Panc1 (cell line): ENCODE measurements at places on chromosomes 11 and 22.

DNA sequence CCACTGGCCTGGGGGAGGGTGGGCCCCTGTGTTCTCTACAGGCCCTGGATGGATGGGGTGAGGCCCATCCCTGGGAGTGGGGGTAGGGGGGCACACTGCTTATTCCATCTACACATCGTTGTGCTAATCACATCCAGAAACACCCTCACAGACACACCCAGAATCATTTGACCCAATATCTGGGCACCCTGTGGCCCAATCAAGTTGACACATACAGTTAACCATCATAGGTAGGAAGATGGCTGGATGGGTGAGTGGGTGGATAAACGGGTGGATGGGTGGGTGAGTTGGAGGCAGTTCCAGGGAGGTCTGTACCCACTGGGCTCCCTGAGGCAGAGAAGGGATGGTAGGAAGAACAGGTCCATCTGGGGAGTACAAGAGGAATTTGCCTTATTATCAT lies 81.3 kb upstream of the LINC01488 start:
- DNase-seq: no peak

GRCh38 chr22:46454504-46455269 lies 82.7 kb downstream of the CELSR1 start:
- DNase-seq: peak; percentile 10

DNA sequence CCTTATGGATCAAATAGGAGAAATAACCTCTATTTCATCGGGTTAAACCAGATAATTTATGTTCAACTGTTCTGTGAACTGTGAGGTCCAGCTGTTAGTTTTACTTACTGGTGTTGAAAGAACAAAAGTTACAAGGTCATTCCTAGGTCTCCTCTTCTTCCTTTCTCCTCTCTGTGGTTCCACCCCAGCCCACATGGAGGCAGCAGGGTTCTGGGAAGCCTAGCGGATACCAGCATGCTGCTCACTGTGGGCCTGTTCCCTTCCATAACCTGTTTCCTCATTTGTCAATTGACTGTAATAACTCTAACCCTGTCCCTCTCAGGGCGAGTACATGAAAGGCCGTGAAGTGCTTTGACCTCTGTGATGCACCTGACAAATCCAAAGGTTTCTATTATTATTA lies 27.8 kb downstream of the RELT start:
- no peak for DNase-seq

- no peak for DNase-seq
These were observed 253.2 kb downstream of the ST3GAL4 start for GRCh38 chr11:126608658-126609057.

DNA sequence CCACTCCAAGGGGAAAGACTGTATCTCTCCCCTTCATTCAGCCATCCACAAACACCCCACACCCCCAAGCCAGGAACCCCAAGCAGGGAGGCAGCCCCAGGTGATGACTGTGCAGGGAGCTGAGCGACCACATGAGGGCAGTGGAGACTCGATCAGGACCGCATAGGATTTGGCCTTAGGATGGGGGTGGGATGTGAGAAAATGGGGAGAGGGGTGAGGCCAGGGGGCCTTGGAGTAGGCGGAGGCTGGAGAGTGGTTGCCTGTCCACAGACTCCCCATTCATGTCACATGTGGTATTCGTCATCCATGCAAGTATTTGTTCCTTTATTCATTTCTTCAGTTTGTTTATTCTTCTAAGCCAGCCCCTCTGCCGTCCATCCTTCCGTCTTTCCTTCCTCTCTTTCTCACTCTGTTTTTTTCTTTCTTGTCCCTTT lies 2.7 kb upstream of the RHOD start:
- no peak for DNase-seq

DNA sequence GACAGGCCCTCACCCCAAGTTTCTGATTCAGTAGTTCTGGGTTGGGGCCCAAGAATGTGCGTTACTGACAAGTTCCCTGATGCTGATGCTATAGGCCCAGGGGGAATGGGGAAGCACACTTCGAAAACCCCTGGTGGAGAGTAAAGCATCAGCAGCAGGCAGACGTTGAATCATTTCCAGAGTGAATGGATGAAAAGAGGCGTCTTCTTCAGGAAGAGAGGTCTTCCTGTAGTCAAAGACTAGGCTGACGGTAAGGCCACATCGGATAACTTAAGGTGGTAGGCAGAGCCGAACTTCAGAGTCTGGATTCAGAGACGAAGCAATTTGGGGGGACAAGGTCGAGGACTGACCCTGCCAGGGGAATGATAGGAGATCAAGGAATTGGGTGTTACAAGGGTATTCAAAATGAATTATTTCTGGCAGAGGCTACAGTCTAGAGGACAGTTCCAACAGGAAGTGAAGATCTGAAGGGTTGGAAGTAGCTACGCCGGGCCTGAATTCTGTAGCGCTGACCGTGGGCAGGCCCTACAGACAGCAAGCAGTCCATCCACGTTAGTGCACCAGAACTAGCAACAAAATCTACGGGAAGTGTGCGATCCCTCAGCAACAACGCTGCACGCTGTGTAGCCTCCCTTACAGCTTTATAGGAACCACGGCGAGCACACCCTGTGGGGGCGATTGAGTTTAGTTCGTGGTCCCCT lies 862 bp upstream of the CENATAC start:
- DNase-seq: no peak

- DNase-seq: no peak
These were observed 15.8 kb downstream of the JAML start for GRCh38 chr11:118209033-118209432.

DNA sequence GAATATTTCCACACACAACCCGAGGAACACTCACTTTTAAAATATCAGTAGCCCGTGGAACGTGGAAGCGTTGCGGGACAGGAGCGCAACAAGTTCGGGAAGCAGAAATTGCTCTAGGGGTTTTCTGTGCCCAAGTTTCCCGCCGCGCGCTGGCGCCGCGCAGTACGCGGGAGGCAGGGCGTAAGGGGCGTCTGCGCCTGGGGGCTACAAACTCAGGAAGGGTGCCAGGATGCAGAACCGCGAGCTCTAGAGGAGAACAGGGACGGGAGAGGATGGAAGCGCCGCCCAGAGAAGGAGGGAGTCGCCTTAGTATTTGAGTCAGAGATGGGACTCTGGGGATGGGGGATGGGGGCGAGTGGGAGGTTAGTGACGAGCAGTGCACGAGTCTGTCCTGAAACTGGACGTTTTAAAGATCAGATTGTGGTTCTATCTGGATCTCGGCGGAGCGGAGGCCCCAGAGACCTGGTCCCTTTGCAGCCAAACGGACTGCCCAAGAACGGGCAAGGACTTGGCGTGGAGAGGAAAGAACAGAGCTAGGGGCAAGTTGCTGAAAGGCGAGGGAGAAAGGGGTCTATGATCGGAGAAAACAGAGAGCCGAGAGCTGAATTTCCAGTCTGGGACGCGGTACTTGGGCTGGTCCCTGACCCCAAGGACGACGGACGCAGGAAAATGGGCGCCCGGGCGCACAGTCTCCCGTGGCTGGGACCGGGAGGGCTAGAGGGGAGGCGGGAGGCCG lies 4.7 kb downstream of the BSX start:
- no peak for DNase-seq

- no peak for DNase-seq
These were observed 62.5 kb upstream of the PPARA start for GRCh38 chr22:46087816-46088277.

- peak; percentile 25 for DNase-seq
These were observed 387.1 kb downstream of the SOX6 start for GRCh38 chr11:15969281-15969680.

DNA sequence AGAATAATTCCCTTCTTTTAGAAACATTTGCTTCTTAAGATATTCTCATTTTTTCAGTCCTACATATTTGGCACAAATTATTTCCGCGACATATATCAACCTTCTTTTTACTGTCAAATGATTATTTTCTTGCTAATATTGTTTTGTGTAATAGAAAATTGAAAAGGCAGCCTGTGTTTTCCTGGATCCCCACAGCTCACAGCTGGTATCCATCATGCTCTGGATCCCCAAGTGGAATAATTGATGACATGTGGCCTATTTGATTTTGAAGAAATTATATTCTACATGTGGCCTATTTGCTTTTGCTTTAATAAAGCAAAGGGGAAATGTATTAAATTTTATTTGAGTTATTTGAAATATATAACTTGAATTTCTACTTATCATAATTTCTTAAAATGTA lies 199.4 kb upstream of the LUZP2 start:
- no peak for DNase-seq

GRCh38 chr22:29716814-29717545 lies 2.8 kb upstream of the CABP7 start:
- no peak for DNase-seq

DNA sequence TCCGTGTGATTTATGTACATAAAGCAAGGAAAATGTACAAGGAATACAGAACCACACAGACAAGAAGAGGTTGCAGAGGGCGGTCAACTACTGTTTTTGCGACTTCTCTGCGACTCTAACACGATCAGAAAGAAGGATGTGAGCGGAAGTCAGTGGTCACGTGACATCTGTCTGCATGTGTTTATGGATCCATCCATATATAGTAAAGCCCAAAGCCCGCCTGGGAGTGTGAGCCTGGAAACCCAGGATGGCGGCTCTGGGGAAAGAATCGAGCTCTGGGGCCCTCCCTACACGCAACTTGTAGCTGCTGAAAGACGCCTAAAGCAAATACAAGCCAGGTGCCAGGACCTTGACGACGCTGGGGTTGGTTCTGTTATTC lies 8.8 kb downstream of the OSBPL5 start:
- no peak for DNase-seq

DNA sequence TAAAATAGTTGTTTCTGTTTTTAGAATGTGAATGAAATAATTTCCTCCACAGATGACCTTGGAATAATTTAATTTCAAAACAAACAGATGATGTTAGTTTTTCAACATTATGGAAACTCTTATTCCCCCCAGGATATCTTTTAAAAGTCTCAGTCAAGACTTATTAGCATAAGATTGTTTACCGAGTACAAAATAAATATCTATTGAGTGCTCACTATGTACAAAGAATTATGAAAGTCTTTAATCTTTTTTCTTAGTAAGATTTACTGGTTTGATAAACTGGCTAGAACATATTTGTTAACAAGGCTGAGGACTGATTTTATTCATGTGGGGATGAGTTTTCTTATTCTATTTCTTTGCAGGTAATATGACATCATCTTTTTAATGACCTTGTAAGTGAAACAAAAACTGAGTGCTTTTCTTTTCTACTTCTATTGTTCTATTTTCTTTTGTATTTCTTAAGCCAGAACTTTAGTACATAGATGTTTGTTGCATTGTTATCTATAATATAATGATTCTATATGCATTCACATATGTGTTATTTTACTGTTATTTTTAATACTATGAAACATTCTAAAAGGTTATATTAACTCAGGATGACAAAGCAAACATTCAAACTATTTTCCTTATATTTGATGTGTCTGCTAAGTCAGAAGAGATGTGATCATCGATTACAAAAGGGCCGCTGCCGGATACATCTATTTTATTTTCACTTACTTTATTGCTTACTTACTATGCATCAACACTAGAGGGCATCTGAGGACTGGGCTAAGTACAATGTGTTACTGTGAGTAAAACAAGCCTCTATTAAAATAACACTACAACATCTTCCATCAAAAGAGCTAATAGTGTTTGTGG lies 111.0 kb upstream of the ARHGAP42 start:
- DNase-seq: peak; percentile 20

- no peak for DNase-seq
These were observed 50.8 kb downstream of the ATG16L2 start for GRCh38 chr11:72864702-72865655.

DNA sequence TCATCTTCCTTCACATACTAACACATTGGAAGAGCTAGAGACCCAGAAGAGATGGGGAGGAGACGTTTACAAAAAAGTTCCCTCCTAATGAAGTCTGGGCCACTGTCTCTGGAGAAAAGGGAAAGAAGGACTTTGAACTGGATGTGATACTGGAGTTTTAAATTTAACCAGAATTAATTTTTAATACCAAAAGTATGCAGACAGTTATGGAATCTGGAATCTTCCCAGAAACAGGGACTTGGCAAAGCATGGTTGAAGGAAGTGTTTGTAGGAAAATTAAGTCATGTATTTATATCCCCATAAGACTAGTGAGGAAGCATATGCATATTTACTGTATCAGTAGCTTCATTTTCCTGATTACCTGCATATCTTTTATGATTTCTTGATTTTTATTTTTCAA lies 215.5 kb downstream of the TTC28 start:
- DNase-seq: no peak

DNA sequence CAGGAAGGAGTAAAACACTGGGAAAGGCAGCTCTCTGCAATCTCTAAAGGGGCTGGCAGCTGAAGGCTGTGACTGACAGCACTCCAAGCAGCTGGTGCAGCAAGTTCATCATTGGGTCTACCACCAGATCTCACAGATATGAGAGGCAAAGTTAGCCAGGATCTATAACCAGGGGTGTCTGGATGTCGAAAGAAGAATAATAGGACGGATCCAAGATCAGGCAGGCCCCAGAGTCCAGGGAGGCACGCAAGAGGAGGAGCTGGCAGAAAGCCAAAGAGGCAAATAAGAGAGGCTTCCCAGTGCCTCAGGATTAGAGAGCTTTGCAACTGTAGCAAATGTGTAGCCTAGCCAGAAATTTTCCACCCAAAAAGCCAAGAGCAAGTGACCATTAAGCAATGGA lies 77.1 kb downstream of the RBMXL2 start:
- DNase-seq: no peak

GRCh38 chr11:44506375-44507016 lies 59.0 kb upstream of the CD82 start:
- no peak for DNase-seq
